Stimulated activated CD4-positive, alpha-beta T cell treated with anti-CD3 and anti-CD28 coated beads, Interleukin-15, amount 100 ng/mL, for 1 hour (primary cell): ENCODE measurements at places on chromosomes 5 and 9.

- DNase-seq: no peak
Observed at GRCh38 chr5:93331863-93332262, 249.2 kb downstream of the NR2F1-AS1 start.

GRCh38 chr9:35935261-35935660 lies 22.7 kb downstream of the OR2S2 start:
- DNase-seq: no peak

DNA sequence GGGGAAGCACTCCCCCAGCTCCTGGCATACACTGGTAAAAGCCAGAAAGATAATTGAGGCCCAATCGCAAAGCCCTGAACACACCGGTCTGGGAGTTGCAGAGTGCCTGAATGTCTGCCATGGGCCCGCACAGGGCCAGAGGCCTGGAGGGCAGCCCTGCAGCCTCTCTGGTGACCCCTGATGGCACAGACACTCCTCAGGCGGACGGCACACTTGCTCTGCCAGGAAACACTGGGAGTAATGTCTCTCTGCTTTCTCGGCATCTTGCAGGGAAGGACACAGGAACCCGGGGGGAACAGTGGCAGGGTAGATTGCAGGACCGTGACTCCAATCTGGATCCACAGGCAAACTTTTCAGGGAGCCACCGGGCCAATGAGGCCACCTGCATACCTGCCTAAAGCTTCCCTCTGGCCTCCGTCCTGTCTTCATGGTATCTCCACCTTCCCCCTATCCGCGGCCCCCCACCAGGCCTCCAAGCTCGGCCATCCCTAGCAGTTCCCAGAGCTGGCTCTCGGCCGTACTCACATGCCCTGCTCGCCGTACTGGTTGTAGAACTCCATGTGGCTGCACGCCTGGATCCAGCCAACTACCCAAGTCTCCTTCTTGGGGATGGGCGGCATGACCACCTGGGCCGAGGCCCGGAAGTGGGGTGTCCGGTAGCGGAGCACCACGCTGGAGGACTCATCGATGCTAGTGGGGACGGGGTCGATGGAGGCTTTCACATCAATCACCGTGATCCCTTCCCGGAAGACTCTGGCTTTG lies 797 bp downstream of the FAM78A start:
- no peak for DNase-seq

GRCh38 chr9:123349691-123350480 lies 6.1 kb upstream of the CRB2 start:
- peak; percentile 36 for DNase-seq

DNA sequence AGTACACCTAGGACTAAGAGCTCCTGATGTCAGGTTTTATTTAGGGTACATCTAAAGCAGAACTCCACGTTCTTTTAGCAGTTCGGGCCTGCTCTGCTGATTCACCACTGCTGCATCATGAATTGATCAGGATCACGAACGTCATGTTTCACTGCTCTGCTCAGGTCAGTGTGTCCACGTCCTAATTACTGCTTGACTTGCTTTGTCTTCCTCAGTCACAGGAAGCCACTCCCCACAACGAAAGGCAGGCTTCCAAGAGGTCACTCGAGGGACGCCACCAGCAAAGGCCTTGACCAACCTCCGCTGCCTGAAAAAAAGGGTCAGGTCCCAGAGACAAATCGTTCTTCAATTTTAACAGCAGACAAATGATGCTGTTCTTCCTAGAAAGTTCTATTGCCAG lies 40.3 kb downstream of the CTNND2 start:
- DNase-seq: no peak

- no peak for DNase-seq
Observed at GRCh38 chr5:58268268-58268667, 191.6 kb downstream of the PLK2 start.

DNA sequence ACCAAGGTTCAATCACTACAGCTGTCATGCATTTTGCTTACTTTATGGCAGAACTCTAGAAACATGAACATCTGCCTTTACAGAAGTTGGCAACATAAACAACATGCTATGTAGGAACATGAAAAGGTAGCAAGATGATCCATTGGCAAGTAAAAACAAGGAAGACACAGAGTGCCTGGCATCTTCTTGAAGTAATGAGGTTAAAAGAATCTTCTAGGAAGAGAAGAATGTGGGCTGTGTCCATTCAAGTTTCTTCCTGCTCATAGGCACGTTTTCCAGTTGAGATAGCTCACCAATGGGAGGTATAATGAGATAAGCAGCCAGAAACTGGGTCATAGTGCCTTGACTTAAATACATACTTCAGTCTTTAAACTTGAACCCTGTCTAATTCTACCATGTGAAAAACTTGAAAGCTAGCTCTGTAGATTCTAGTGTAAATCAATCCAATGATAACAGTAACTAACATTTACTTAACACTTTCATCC lies 109.4 kb upstream of the PRLR start:
- no peak for DNase-seq

GRCh38 chr5:132462333-132462732 lies 28.2 kb downstream of the IRF1 start:
- no peak for DNase-seq
